ENCODE measurements at places on chromosomes 11 and 22. TPM values are rescaled to one million over a fixed set of nuclear protein-coding genes. Genes with fewer than 3 reads are reported as not detected.

GRCh38 chr22:33321466-33321865 lies 263.3 kb upstream of the SYN3 start:
- no peaks in the 10 kb centered on the region for H3K36me3 ChIP-seq
- H3K27me3 ChIP-seq = no peaks in the 10 kb centered on the region
- no peak overlapping the region for H3K27ac ChIP-seq
- H3K4me1 ChIP-seq = no peaks in the 10 kb centered on the region
- DNase-seq = no peak

GRCh38 chr11:102274628-102275027 lies 42.7 kb upstream of the BIRC3 start:
- H3K36me3 ChIP-seq = no peaks in the 10 kb centered on the region
- no peak for DNase-seq
- H3K27ac ChIP-seq = no peak overlapping the region
- no peaks in the 10 kb centered on the region for H3K27me3 ChIP-seq
- H3K4me1 ChIP-seq = peaks cover 19% of the 10 kb centered on the region
- no peak overlapping the region for H3K4me3 ChIP-seq

DNA sequence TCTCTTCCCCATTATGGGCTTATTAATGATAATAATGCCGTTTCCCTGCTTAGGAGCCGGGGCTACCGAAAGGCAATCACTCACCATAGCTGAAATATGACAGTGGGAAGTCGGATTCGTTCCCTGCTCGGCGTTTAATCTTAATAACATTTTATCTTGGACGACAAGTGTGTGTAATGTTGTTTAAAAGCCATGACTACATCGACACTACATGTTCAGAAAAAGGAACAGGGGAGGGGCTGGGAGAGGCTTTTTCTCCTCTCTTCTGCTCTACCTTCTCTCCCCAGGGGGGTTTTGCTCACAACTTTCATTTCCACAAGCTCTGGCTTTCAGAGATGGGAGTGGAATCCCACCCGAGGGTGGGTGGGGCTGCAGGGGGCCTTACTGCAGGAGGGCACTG lies 105.5 kb downstream of the DSCAML1 start:
- H3K27ac ChIP-seq = no peak overlapping the region
- H3K4me3 ChIP-seq = no peak overlapping the region
- H3K36me3 ChIP-seq = no peaks in the 10 kb centered on the region
- peak; percentile 17 for DNase-seq

The TMEM179B gene
- total RNA-seq = 61.0 TPM

The LAYN gene
- 13.4 TPM for total RNA-seq

The TMA7B gene
- 0.57 TPM for total RNA-seq

The TBCEL gene
- total RNA-seq = 73.2 TPM

The PRODH gene
- total RNA-seq = 65.7 TPM

All from lung (tissue), 17 donors.